ENCODE measurements at places on chromosomes 7 and 10.

- no peak for DNase-seq
Observed at GRCh38 chr7:30841801-30842541, 69.7 kb upstream of the AQP1 start.

- no peak for DNase-seq
Observed at GRCh38 chr7:80984619-80985018, 65.8 kb upstream of the SEMA3C start.

DNA sequence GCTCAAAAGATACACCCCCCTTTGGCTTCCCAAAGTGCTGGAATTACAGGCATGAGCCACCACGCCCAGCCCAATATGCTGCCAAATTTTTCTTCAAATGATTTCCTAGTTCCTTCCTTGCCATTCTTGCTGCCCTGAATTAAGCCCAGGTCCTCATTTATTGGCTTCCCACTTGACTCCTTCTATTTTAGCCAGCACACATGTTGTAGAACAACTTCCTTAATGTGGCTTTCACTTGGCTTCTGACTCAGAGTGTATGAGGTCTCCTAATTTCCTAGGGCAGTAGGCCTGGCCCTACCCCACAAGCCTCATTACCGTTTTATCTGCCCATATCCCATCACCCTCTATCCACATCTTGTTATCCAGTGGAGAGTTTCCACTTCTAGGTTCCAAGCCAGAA lies 21.8 kb upstream of the HIPK2 start:
- no peak for DNase-seq

- DNase-seq: no peak
Observed at GRCh38 chr10:28343987-28344895, 41.4 kb upstream of the MPP7 start.

GRCh38 chr7:154744861-154745258 lies 258.1 kb downstream of the PAXIP1 start:
- no peak for DNase-seq

GRCh38 chr10:115066528-115066927 lies 26.6 kb upstream of the ATRNL1 start:
- no peak for DNase-seq

GRCh38 chr7:42768045-42768444 lies 143.8 kb downstream of the C7orf25 start:
- no peak for DNase-seq

DNA sequence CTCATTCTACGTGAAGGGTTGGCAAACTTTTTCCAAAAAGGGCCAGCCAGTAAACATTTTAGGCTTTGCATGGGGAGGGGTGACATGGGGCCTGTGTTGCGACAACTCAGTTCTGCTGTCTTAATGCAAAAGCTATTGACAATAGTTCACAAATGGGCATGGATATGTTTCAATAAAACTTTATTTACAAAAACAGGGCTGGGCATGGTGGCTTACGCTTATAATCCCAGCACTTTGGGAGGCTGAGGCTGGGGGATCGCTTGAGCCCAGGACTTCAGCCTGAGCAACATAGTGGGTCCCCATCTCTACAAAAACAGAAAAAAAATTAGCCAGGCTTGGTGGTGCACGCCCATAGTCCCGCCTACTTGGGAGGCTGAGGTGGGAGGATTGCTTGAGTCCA lies 141.1 kb downstream of the SVIL start:
- DNase-seq: no peak

- peak; percentile 63 for DNase-seq
Observed at GRCh38 chr7:75915416-75916156, 631 bp downstream of the POR start.

DNA sequence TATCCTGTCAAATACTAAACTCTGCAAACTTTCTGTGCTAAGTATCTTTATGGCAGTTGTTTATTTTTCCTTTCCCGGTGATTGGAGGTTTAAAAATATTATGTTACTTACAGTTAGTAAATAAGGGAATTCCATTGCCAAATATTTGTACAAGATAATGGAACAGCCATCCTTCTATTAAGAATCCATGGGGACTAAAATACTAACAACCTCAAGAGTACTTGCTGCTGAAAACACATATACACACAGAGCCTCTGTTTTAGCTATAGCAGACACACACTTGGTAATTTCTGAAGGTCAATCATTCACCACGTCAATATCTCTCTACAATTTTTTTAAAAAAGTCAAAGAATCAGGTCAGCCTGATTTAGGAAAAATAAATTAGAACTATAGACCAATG lies 32.4 kb downstream of the TSPAN12 start:
- DNase-seq: no peak

GRCh38 chr10:35961501-35961900 lies 319.4 kb upstream of the FZD8 start:
- no peak for DNase-seq

DNA sequence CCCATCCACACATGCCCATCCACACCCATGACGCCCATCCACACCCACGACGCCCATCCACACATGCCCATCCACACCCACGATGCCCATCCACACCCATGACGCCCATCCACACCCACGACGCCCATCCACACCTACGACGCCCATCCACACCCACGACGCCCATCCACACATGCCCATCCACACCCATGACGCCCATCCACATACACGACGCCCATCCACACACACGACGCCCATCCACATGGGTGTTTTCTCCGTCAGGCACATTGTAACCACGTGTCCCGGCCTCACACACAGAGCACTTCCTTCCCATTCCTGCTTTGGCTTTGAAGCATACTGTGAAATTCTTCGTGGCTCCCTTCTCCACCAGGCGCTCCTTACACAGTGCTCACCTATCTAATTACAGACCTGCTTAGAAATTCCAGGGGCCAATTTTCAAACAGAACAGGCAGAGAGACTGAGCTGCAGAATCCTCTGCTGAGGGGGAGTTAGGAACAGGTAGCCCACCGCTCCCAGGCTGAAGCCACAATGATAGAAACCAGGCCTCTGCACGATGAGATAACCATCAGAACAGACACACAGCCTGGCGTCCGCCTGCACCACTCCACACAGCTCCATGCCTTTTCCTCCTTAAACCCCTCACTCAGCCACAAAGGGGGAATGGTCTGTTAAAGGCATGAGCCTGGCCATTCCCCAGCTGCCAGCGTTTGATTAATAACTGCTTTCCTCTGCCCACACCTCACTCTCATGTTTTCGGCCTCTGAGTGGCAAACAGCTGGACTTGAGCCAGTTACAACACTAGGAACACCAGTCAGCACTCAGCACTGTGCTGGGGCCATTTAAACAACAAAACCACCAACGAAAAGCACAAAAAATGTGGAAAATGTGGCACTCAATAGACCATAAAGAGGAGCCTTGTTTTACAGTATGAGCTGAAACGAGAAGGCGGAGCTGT lies 501.6 kb downstream of the PTPRN2 start:
- DNase-seq: no peak

DNA sequence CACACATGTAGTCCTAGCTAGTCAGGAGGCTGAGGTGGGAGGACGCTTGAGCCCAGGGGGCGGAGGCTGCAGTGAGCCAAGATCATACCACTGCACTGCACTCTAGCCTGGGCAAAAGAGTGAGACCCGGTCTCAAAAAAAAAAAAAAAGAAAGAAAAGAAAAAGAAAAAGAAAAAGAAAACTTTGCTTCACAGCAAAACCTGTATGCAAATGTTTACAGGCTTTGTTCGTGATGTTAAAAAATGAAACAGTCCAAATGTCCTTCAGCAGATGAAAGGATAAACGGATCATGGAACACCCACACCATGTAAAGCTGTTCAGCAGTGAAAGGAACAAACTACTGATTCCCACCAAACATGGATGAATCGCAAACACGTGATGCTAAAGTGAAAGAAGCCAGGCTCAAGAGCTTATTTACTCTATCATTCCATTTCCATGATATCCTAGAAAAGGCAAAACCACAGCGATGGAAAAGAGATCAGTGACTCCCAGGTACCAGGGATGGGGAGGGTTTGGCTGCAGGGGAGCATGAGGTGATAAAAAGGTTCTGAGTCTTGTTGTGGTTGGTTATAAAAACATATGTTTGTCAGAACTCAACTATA lies 15.1 kb downstream of the LRRC20 start:
- no peak for DNase-seq

DNA sequence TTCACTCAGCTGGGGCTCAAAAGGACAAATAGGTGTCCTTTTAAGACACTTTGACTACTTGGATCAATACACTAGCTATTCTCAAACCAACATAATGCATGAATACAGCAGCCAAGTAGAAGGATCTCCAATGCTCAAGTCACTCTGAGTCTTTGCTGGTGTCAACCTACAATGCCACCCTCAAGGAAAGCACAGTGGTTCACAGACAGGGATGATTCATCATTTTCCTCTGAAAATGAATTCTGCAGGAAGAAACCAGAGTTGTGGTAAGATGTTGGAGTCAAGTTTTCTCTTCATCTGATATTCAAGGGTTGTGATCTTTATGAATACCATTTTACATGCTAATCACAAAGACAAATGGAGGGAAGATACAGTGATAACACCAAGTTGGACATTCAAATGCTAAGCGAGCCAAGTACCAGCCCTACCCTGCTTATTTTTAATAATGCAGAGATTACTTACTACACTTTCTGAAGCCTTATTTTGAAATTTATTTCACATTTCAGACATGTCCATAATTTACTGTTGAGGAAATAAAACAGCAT lies 143.1 kb upstream of the FGFR2 start:
- DNase-seq: no peak

DNA sequence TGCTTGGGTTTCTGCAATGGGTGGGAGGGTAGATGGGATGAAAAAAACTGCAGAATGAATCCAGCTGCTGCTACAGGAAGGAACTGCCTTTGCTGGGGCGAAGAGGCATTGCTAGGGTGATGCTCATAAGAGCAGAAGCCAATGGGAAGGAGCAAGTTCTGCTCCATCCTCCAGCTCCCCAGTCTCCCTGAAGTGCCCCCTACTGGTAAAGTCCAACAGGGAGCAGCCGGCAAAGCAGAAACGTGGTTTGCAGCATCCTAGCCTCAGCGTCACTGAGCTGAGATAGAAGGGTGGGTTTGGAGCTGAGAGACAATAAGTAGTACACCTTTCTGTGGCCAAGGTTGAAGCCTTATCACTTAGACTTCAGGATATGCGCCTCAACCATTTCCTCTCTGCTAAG lies 220.5 kb downstream of the CCSER2 start:
- peak; percentile 13 for DNase-seq

GRCh38 chr7:146831875-146832274 lies 715.3 kb downstream of the CNTNAP2 start:
- no peak for DNase-seq

DNA sequence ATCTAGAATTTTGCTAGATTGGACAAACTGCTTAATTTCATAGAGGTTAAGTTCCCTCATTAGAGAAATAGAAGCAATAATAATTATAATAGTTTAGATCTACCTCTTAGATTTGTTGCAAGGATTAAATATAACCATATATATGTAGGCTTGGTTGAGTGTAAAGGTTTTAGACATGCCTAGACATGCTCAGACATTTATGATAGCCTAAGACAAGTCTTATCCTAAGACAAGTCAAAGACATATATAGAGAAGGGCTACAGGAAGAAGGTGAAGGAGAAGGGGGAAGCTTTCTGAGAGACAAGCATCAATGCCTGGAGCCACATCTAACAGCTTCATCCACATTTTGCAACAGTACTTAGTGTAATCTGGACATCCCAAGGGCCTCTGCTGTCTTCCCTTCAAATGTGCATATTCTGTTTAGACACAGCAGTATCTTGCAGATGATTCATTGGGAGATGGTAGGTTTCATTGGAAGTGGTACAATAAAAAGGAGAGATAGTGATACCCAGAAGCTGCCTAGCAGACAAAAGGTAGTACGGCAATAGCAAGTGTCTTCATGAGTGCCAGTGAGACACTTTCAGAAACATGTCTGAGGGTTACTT lies 146.5 kb downstream of the HGF start:
- DNase-seq: no peak

GRCh38 chr10:123203393-123204126 lies 49.4 kb downstream of the BUB3 start:
- no peak for DNase-seq
